ENCODE measurements at places on chromosomes 11 and 22. TPM values are rescaled to one million over a fixed set of nuclear protein-coding genes. Genes with fewer than 3 reads are reported as not detected.

DNA sequence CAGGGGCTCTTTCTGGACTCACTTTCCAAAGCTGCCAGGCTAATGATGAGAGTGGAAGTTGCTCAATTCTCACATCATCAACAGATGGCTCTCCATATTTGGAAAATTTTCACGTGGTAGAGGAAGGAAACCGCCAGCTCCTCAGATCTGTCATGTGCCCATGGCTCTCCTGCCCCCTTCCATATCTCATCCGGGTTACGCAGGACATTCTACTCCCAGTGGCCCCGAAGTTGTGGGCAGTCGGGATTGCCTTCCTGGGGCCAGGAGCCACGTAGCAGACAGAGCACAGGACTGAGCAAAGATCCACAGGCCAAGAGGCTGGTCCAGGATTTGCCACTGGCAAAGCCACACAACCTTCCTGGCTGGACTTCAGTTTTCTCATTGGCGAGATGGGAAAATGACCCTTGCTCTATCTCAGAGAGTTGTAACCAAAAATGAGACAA lies 38.8 kb downstream of the RPUSD4 start:
- no peak for DNase-seq

DNA sequence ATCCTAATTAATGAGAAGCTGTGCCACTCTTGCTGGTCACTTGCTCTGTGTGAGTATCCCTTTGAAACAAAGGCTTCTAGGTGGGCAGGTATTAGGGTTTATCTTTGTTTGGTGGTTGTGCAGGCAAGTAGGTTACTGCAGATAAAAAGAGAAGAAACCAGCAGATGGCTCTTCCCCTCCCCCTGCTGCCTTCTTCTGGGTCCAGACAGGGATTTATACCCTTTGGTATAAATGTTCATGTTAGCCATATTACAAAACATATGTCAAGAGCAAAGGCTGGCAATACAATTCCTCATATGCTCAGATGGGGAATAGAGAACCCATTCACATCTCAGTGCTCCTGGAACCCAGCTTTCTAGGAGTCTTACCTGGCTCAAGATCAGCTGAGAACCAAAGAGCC lies 109.9 kb downstream of the NAV2 start:
- no peak for DNase-seq

- DNase-seq, result no peak
Observed at GRCh38 chr11:69658626-69659450, 16.3 kb downstream of the LTO1 start.

DNA sequence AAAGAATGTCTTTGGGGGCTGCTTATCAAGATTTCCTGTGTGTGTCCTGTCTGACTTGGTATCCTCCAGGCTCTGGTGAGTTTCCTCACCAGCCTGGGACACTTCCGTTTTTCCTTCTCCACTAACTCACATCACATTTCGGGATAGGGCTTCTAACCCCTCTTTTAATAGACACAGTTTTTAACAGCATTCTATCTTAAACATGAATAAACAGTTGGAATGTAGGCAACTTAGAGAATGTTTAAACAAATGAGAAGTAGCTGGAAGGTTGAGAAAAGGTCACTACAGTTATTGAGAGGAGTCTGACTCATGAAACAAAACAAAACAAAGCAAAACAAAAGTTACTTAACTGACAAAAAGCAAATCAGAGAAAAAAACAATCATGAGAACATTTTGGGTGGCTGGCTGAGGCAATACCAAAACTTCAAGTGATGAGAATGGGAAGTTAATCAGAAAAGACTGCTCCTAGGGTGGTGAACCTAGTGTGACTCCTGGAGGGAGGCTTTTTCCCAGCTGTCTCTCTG lies 64.7 kb upstream of the CTSC start:
- DNase-seq, result no peak

DNA sequence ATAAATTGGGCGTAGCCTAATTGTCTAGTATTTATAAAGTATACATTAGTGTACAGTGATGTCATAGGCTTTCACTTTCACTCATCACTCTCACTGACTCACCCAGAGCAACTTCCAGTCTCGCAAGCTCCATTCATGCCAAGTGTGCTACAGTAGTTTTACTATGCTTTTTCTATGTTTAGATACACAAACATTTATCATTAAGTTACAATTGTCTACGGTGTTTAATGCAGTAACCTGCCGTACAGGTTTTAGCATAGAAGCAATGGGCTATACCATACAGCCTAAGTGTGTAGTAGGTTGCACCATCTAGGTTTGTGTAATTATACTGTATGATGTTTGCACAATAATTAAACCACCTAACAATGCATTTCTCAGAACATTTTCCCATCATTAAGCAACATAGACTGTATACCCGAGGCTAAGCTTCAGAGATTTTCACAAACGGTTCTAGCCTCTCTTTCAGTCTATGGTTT lies 17.5 kb downstream of the OR9G1 start:
- DNase-seq, result no peak

- no peak for DNase-seq
Observed at GRCh38 chr11:100220801-100221200, 466.3 kb upstream of the ARHGAP42 start.

DNA sequence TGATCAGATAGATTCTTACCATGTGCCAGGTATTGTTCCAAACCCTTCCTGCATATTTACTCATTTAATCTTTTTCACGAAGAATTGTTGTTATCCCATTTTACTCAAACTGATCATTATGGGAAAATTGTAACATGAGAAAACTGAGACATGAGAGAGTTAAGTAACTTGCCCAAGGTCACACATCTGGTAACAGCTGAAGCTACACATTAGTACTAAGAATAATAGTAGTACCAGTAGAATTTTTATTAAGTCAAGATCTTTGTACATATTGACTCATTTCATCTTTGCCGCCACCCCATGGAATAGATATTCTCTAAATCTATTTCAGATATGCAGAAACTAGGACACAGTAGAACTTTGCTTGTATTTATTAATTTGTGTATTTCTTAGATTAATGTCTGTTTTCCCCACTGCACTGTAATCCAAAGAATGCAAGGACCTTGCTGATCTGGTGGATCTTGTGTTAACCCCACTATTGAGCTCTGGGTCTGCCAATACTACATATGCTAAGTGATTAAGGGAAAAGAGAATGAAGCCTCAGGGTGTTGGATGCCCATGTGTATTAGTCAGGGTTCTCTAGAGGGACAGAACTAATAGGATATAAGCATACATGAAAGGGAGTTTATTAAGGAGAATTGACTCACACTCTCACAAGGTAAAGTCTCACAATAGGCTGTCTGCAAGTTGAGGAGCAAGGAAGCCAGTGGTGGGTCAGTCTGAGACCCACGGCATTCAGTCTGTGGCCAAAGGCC lies 72.8 kb downstream of the PARVA start:
- DNase-seq, result no peak

GRCh38 chr11:56522008-56522407 lies 21.0 kb downstream of the OR5M11 start:
- DNase-seq, result peak; percentile 15

- no peak for DNase-seq
Observed at GRCh38 chr11:93239966-93240365, 42.2 kb upstream of the SLC36A4 start.

GRCh38 chr11:125999234-125999880 lies 53.5 kb downstream of the VSIG10L2 start:
- no peak for DNase-seq

DNA sequence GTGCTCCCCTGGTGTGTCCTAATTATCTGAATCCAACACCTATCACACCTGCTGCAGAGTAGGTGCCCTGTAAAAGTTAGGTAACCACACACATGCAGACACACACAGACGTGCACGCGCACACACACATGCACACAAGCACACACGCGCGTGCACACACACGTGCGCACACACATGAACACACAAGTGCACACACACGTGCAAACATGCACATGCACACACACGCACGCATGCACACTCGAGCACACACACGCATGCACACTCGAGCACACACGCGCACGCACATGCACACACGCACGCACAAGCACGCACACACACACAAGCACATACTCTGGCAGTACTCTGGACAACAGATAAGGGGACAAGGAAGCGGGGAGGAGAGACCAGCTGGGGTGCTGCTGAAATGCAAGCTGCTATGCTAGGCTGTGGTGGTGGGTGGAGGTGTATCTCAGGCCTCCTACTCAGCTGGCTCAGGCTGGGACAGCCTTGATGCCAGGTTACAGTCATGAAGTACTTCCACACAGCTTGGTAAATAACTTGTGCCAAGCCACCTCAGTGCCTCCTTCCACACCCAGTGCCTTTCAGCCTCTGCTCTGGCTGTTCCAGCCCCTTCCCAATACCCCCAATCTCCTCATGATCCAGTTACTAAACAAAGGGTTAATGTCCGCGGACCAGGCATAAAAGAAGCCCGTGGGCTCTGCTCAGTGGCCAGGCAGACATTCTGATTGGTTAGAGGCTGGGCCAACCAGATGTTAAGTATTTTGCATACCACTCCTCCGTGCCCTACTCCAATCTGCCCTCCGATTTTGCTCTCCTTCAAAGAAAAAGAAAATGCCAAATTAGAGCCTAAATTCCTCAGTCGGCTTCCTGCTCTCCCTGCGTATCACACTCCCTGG lies 374.1 kb downstream of the TENM4 start:
- DNase-seq, result peak; percentile 91

DNA sequence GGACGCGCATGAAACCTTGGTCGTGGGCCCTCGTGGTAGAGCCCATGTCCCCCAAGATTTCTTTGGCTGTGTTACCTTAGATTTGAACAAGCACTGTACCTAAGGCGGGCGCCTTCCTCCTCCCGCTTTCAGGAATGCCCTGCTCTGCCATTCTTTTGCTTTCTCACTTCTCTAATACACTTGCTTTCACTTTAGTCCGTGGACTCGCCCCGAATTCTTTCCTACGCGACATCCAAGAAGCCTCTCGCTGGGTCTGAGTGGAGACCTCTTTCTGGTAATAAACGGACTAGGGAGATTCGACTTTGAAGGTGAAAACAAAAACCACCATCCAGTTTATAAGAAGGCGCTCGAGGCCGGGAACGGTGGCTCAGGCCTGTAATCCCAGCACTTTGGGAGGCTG lies 1.2 kb upstream of the NUP50 start:
- peak; percentile 8 for DNase-seq

The BRSK2 gene
- 23.6 TPM for total RNA-seq

The HPX gene
- not detected for total RNA-seq

The OR51B2 gene
- not detected for total RNA-seq
